ENCODE measurements at places on chromosomes 2 and 18.

GRCh38 chr2:66170744-66171330, 264.1 kb upstream of the MEIS1 start:
- DNase-seq, result peak; percentile 82

DNA sequence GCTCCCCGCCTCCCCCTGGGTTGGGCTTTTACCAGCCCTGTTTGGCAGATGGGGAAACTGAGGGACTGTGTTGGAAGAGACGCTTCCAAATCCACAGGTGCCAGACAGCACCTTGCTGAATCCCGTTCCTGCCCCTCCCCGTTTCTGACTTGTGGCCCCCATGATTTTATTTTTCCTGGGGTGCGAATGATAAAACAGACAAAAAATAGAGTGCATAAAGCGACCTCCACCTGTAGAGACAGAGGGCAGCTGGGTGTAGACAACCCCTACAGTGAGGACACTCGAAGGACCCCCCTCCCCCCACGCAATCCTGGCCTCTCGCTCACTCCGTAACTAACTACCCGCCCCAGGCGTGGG, 2.2 kb upstream of the CTDSP1 start:
- DNase-seq, result no peak

- no peak for DNase-seq
These were observed 707.9 kb upstream of the ID2 start for GRCh38 chr2:7973801-7974480.

DNA sequence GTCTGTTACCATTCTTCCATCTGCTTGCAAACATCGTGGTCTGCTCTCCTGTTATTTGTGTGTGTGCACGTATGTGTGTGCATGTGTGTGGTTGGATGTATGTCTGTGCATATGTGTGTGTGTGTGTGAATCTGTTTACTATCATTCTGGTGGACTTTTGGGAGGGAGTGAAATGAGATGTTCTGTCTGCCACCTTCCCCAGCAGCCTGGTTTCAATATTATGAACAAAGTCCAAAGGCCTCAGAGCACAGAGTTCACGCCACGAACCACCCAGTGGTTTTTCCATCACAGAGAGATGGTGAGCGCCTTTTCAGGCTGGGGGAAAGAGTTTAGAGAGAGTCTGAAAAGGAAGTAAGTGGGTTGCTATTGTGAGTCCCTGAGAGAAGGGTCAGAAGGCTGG, 67.1 kb upstream of the YWHAQ start:
- no peak for DNase-seq

DNA sequence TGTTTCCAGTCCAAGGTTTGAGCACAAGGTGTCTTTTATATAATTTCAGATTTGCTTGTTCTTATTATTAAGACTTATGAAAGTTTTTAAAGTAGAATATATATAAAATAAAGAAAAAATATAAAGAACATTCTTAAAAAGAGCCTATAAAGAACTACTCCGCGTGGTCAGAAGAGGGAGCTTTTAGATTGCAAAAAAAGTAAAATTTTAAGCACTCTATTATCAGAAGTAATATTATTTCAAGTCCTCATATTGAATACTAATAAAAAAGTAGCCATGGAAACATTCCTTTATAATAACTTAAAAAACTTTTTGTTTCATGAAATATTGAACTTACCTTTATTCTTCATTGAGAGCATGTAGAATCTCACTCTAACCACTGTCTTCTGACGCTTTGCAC, 51.4 kb downstream of the LINC00305 start:
- no peak for DNase-seq

GRCh38 chr18:60471652-60472051, 99.1 kb upstream of the MC4R start:
- no peak for DNase-seq

DNA sequence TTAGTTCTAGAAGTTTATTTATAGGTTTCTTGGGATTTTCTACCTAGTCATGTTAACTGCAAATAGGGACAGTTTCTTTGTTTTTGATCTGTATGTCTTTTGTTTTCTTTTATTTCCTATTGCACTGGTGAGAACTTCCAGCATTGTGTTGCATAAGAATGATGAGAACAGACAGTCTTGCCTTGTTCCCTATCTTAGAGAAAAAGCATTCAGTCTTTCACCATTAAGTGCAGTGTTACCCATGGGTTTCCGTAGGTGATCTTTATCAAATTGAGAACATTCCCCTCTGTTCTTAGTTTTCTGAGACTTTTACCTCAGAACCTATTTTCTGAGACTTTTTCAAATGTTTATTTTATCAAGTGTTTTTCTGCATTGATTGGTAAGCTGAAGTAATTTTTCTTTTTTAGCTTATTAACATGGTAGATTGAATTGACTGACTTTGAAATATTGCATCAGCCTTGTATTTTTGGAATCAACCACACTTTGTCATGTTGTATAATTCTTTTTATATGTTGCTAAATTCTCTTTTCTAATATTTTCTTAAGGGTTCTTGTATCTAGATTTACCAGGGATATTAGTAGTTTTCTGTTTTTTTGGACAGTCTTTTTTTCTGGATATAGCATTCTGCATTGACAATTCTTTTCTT, 17.2 kb downstream of the MFSD6 start:
- no peak for DNase-seq

DNA sequence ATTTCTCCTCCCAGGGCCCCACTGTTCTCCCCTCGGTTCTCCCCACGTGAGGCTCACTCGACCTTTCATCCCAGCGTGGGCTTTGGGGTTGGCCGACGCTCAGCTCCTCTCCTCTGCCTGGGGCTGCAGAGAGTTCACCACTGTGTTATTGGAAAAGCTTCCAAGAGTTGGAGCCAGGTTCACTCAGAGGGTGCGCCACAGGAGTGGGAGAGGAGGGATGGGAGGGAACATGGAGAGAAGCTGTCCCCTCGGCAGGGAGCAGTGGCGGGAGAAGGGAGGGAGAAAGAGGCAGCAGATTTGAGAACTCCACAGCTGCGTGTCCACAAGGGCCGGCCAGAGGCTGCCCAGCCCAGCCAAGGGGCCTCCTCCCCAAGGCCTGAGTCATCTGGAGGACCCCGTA, 197.1 kb upstream of the SMAD2 start:
- no peak for DNase-seq

DNA sequence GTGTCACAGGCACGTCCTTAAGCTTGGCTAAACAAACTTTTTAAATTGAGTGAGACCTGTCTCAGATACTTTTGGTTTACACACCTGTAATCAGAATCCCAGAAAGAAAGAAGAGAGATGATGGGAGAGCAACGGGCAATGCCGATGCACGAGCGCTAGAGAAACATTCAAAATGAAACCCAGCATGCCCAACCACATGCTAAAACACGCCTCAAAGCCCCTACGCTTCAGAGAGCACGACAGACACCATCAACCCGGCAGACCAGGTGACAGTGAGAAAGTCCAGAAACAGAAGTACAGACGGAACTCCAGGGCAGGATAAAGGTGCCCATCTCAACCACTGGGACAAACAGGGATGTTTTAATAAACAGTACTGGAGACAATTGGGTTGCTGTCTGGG, 85.5 kb downstream of the HDAC4 start:
- DNase-seq, result no peak

DNA sequence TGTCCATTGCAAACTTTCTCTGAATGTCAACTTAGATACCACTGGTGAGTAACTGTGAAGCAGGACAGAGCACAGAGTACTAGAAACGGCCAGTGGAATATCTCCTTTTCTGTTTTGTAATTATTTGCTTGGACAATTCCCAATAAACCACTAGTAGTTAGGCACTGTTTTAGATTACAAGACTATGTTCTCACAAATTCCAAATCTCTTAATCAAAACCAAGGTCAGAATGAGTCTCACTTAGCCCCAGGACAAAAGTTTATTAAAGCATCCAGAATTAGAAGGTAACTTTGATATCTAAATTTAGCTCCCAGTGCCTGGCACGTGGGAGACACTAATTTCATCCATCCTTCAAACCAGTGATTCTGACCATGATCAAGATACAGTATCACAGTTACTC, 89.0 kb downstream of the ZNF521 start:
- DNase-seq, result no peak

GRCh38 chr2:66872081-66872985, 437.4 kb downstream of the MEIS1 start:
- DNase-seq, result peak; percentile 40

- no peak for DNase-seq
These were observed 2.7 kb upstream of the SGPP2 start for GRCh38 chr2:222421626-222422025.

GRCh38 chr18:32368991-32369390, 101.7 kb downstream of the GAREM1 start:
- no peak for DNase-seq

- DNase-seq, result peak; percentile 58
These were observed 17.4 kb downstream of the FARP2 start for GRCh38 chr2:241373446-241373845.

DNA sequence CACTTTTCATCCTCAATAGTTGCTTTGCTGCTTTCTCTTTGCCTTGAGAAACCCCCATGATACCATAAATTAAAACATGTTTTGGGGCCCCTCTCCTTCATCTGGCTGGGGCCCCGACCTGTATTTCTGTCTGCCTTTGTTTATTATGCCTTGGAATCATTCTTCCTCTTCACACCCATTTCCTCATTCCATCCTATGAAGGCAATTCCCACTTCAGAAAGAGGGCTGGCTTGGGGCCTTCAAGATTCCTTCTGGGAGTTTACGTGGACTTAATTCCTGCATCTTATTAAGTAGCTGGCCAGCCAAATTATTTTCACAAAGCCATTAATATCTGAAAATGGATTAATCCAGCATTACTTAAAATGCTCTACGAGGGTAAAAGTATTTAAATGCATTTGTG, 6.8 kb upstream of the LRRTM1 start:
- no peak for DNase-seq

DNA sequence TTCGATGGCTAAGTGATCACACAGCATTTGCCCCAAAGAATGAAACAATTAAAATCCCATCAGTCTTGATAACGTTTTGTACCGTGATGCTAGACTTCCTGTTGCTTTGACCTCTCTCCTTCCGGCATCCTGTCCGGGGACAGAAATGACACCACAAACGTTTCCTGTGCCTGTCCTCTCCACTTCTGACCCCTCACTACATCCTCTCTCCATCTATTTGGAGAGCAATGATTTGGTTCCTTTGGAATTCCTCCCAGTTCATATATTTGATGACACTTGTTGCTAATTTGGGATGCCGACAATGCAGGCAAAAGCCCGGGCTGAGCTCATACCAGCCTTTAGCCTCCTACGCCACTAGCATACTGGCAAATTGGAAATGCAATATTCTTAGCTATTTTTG, 151.2 kb upstream of the CCDC68 start:
- DNase-seq, result no peak

GRCh38 chr2:127811397-127812321, 688 bp upstream of the WDR33 start:
- no peak for DNase-seq

GRCh38 chr2:103410221-103410620, 648.4 kb downstream of the TMEM182 start:
- DNase-seq, result no peak

GRCh38 chr18:25310045-25310444, 41.9 kb downstream of the ZNF521 start:
- no peak for DNase-seq

- DNase-seq, result no peak
These were observed 218.2 kb downstream of the RAD51AP2 start for GRCh38 chr2:17299891-17300540.

DNA sequence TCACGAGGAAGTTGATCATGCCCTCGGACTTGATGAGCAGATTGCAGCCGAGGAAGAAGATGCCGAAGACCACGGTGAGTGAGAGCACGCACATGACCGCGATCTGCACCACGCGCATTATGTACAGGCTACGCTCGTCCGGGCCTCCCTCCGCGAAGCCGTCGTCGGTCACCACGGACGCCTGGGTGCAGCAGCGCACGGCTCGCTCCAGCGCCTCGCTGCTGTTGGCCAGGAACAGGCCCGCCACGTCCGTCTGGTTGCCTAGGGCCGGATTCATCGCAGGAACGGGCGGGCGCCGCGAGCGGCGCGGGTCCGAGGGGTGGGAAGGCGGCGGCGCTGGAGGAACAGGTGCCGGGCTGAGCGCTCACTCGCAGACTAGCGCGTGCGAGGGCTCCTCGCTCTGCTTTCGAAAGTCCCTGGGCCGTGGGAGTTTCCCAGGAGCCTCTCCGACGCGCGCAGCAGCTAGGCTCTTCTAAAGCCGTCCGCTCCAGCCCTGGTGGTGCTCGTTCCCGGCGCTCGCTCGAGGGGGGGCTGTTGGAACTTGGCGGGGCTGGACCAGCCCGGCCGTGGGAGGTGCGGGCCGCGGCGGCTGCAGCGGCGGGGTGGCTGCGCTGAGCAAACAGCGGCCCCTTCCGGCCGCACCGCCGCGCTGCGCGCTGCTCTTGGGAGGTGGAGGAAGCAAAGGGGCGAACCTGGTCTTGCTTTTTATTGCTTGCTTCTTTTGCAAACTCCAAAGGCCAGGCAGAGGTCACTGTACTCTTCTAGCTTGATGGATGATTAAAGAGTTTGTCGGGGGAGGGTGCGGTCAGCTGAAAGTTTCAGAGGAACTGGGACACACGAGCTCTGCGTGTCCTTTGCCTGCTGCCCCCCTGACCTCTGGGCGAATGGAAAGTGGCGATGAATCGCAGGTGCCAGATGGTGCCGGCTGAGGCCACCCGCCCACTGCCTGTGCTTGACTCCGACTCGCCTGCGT, at the start of gene RPRM:
TSS of gene RPRM (minus strand) at position 474 of the 973 bp plus-strand sequence. CDS start at position 277, 197 bp downstream.
- peak; percentile 88 for DNase-seq

- peak; percentile 9 for DNase-seq
These were observed 58.0 kb upstream of the ARL5A start for GRCh38 chr2:151886241-151886640.

- DNase-seq, result no peak
These were observed 31.3 kb upstream of the MSTN start for GRCh38 chr2:190093793-190094192.

GRCh38 chr2:71898851-71899681, 248.6 kb downstream of the CYP26B1 start:
- no peak for DNase-seq

- DNase-seq, result no peak
These were observed 57.8 kb downstream of the PDK1 start for GRCh38 chr2:172613615-172614231.

DNA sequence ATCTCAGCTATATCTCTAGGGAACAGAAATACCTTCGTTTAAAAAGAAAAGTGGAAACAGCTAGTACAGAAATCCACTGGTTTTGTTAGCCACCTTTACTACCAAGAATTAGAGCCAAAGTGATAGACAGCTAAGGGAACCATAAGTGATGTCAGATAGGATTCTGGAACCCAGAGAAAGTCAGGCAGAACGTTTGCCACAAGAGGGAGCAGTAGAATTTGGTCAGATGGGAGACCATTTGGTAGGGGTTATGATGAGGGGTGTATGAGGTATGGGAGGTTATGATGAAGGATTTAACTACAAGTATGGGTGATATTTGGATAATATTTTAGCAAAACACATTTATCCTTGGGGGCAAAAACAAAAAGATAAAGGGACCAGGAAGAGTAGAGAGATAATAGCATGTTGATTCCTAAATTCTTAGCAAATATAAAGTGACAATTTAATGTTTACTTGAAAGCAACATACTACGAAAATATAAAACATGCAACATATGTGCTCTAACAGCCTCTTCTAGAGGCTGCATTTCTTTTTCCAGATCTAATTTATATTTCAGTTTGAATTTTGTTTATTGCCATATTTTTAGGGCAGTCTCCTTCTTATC, 3.3 kb downstream of the SLC8A1 start:
- peak; percentile 63 for DNase-seq

- DNase-seq, result peak; percentile 72
These were observed 17.4 kb upstream of the LMAN1 start for GRCh38 chr18:59376351-59376935.

Measured in NCI-H146 (cell line).